Glutamatergic neuron (in vitro differentiated cells): ENCODE measurements at places on chromosomes 6 and 20. TPM values are rescaled to one million over a fixed set of nuclear protein-coding genes. Genes with fewer than 3 reads are reported as not detected.

DNA sequence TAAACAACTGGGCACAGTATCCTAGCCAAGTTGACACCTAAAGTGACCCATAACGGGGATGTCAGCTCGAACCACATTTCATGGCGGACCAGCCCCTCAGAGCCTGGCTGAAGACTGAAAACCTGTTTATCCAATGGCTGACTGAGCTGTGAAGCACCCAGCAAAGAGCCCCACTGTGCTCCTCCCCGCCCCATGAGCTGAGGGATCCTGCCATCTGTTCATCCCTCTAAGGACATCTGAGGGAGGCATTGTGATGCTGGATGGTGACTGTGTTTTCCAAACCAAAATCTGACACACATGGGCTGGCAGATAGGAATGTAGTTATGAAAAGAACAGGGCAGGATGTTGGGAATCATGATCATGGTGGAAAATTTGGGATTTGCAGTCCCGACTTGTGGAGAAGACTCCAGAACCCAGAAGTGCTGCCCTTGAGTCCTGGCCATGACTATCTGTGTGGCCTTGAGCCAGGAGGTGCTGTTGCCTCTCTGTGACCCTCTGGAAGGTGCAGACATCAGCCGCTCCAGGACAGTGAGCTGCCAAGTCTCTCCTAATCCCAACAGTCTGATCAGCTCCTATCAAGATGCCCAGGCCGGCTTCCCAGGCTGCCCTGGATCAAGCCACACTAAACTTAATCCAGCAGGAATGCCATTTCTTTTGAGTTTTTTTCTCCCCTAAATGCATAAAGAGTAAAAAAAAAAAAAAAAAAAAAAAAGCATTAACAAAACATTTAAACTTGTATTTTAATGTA, 5.7 kb downstream of the EDN3 start:
- DNase-seq, result no peak

DNA sequence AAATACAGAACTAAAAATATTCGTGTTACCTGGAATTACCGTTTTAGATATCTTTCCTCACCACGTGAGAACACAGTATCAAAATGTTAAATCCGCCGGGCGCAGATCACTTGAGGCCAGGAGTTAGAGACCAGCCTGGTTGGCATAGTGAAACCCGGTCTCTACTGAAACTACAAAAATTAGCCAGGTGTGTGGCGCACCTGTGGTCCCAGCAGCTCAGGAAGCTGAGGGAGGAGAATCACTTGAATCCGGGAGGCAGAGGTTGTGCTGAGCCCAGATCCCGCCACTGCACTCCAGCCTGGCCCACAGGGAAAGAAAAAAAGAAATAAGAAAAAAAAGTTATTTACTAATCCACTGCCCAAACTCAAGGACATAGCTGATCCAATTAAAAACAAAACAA, 4.8 kb upstream of the DDX43 start:
- no peak for DNase-seq

- no peak for DNase-seq
Observed at GRCh38 chr20:17381724-17382123, 149.5 kb downstream of the BFSP1 start.

GRCh38 chr20:53623454-53624211, 30.0 kb upstream of the ZNF217 start:
- DNase-seq, result peak; percentile 33

GRCh38 chr20:60090631-60091030, 132.4 kb downstream of the CDH26 start:
- no peak for DNase-seq

Gene OTOR
- not detected for total RNA-seq

DNA sequence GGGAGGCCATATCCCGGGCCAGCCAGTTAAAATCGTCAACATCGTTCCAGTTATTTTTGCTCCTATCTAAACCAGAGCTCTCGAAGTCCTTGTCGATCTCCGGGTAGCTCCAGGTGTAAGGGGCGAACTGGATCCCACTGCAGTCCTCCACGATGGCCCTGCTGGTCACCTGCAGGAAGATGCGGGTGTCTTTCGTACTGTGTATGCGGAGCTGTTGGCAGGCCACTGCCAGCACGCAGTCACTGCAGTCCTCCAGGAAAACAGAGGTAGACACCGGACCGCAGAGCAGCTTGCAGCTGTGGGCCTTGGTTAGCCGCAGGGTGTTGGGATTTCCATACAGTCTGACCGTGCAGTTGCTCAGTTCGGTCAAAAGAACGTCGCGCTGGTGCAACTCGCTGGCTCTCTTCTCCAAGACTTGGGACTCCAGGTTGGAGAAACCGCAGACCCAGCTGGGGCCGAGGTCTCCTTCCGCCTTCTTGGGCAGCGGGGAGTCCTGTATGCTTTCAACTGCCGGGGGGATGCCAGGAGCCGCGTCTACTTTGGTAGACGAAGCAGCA, 742 bp downstream of the TBCC start:
- peak; percentile 40 for DNase-seq

- DNase-seq, result no peak
Observed at GRCh38 chr6:149951096-149951495, 9.3 kb downstream of the ULBP2 start.

DNA sequence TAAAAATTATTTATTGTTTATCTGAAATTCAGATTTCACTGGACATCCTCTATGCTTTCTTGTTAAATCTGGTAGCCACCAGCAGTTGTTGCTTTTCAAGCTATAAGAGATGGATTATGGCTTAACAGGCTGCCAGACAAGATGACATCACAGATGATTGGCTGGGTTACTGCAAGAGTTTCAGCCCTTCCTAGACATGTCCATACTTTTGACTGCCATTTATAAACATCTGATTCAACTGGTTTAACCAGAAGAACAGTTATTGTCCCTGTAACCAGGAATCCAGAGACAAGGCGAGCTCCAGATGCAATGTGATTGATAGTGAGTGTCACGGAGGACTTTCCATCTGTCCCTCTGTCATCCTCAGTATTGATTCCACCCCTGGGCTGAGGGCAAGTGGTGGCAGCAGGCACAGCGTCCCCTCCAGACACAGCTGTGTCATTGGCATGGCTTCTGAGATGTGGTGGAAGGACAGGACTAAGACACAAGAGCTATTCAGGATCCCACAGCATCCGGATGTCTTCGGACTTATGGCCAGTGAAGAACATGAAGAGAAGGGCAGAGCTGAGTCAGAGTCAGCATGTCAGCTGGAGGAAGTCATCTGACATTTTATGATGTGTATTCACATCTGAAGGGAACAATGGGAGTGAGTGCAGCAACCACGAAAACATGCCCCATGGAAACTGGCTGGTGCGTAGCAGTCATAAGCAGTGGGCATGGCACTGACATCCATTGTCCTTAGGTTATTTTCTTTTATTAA, 284.5 kb upstream of the CDYL start:
- no peak for DNase-seq

- peak; percentile 63 for DNase-seq
Observed at GRCh38 chr6:87925373-87926060, 122.1 kb upstream of the SPACA1 start.

Gene CD40
- 1.2 TPM for total RNA-seq

- DNase-seq, result no peak
Observed at GRCh38 chr6:26122402-26122792, 35.2 kb downstream of the HFE start.

Gene OPRL1
- total RNA-seq, result 2.9 TPM

- DNase-seq, result no peak
Observed at GRCh38 chr6:89347825-89348224, 4.7 kb downstream of the UBE2J1 start.

- DNase-seq, result no peak
Observed at GRCh38 chr6:7142918-7143475, 35.2 kb downstream of the RREB1 start.

DNA sequence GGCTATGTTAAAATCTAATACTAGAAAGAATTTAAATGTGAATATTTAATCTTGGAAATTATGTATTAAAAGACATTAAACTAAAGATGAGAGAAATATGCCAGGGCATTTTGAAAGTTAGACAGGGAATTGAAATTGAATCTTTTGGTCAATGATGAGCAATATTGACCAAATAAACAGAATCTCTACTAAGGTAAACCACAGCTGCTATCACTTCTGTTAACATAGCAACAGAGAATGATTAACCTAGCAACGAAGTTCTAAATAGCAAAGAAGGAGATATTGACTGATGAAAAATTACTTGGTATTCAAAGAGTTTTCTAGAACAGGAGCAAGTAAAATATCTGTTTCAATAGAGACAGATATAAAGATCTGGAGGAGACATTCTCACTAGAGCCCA, 45.2 kb upstream of the RSPO3 start:
- no peak for DNase-seq

- DNase-seq, result no peak
Observed at GRCh38 chr6:166739117-166739975, 112.3 kb upstream of the RPS6KA2 start.

GRCh38 chr6:137869549-137870307, 2.7 kb downstream of the TNFAIP3 start:
- DNase-seq, result no peak

Gene SAPCD1
- total RNA-seq, result 3.7 TPM

GRCh38 chr20:38225240-38225899, 35.2 kb downstream of the KIAA1755 start:
- no peak for DNase-seq

Gene ZNF343
- total RNA-seq, result 15.5 TPM

- no peak for DNase-seq
Observed at GRCh38 chr6:117409420-117409819, 16.3 kb downstream of the ROS1 start.

- no peak for DNase-seq
Observed at GRCh38 chr20:48613926-48614325, 213.9 kb downstream of the PREX1 start.

GRCh38 chr6:169162249-169162648, 91.4 kb downstream of the THBS2 start:
- DNase-seq, result no peak

Gene OR2H1
- total RNA-seq, result not detected

DNA sequence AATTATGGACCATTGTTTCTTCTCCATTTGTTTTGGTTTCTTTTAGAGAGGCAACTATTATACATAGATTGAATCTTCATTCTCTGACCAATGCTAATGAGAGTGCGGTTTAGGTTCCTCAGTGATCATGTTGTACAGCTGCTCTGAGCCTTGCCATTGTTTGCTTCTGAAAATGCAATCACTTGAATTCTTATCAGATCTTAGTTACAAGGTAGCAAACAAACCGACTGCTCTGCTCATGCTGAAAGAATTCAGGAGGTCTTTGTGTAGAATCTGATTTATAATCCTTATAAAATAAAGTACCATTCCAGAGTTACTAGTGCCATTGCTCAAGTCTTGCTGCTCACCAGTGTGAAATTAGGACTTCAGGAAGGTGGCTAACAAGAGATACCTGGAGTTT, 569.1 kb upstream of the ID4 start:
- DNase-seq, result no peak

DNA sequence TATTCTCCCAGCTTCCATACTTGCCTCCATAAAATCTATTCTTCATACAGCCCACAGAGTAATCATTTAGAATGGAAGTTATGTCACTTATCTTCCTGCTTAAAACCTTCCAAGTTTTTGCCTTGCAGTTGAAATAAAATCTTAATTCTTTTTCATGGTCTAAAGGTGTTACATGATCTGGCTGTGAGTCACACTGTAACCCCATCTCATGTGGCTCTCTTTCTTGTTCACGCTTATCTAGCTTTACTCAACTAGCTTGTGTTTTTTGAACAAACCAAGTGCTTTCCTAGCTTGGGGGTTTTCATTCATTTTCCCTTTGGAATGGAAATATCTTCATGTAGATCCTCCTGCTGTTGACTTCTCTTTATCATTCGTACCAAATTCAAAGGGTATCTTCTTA, 23.6 kb upstream of the THEMIS start:
- DNase-seq, result no peak

DNA sequence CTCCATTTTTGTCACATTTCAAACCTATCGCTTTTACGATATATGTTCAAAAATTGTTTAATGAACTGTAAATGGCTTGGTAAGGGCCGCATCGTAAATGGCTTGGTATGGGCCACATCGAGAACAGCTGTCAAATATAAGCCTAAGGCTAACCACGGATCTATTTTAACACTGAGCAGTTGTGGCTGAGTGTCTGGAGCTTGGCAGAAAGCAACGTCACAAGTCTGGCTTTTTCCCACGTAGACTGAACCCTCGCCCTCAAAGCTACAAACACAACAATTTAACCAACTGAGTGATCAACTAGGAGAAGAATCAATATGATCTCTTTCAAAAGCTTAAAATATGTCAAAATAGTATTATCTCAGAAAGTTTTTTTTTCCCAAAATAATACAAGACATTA, 71.4 kb upstream of the PRSS16 start:
- DNase-seq, result no peak

Gene ENPP5
- 1.2 TPM for total RNA-seq

DNA sequence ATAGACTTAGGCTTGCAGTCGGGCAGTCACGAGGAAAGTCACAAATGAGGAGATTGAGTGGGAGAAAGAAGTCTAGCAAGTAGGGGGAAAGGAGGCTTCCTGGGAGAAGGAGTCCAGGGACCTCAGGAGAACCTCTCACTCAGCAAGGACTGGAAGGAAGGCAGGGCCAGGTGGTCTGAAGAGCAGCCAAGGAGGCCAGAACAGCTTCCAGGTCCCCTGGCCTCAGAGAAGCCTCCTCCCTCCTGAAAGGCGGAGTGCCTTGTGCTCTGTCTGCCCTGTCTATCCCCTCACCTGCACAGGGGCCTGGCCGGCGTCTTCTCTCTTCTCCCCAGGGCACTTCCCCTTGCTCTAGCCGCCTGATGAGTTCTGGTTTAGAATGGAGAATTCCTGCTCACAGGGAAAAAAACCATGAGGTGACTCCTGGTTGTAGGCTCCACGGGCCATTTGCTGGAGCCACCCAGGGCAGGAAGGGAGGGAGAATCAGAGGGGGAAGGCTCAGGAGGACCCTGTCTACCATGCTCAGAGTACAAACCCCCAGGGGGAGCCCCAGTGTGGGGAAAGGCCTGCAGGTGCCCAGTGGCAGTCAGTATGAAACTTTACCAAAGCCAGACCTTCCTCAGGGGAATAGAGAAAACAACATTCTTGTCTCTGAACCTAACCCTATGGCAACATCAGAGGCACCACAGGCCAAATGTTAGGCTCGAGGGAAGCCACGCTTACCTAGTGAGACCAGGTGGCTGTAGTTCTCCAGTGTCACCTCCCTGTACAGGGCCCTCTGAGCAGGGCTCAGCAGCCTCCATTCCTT, 11.2 kb downstream of the ZNF337 start:
- DNase-seq, result no peak
